ENCODE measurements at places on chromosomes 7 and 10. TPM values are rescaled to one million over a fixed set of nuclear protein-coding genes. Genes with fewer than 3 reads are reported as not detected.

The C7orf33 gene
- total RNA-seq: not detected

The GTF2IRD1 gene
- 32.3 TPM for total RNA-seq

The SERPINE1 gene
- total RNA-seq: 17.7 TPM

GRCh38 chr10:29669149-29669548, 34.4 kb upstream of the SVIL start:
- H3K27me3 ChIP-seq: no peaks in the 10 kb centered on the region
- H3K27ac ChIP-seq: no peak overlapping the region
- peaks cover 6% of the 10 kb centered on the region for H3K4me1 ChIP-seq
- DNase-seq: no peak
- no peak overlapping the region for H3K4me3 ChIP-seq
- no peaks in the 10 kb centered on the region for H3K36me3 ChIP-seq

GRCh38 chr7:111560773-111561653, 1.3 kb downstream of the IMMP2L start:
- H3K36me3 ChIP-seq: no peaks in the 10 kb centered on the region
- DNase-seq: no peak
- peak overlapping the region; percentile 82 for H3K4me3 ChIP-seq
- peaks cover 21% of the 10 kb centered on the region for H3K4me1 ChIP-seq
- H3K27ac ChIP-seq: peak overlapping the region; percentile 89
- no peaks in the 10 kb centered on the region for H3K27me3 ChIP-seq

DNA sequence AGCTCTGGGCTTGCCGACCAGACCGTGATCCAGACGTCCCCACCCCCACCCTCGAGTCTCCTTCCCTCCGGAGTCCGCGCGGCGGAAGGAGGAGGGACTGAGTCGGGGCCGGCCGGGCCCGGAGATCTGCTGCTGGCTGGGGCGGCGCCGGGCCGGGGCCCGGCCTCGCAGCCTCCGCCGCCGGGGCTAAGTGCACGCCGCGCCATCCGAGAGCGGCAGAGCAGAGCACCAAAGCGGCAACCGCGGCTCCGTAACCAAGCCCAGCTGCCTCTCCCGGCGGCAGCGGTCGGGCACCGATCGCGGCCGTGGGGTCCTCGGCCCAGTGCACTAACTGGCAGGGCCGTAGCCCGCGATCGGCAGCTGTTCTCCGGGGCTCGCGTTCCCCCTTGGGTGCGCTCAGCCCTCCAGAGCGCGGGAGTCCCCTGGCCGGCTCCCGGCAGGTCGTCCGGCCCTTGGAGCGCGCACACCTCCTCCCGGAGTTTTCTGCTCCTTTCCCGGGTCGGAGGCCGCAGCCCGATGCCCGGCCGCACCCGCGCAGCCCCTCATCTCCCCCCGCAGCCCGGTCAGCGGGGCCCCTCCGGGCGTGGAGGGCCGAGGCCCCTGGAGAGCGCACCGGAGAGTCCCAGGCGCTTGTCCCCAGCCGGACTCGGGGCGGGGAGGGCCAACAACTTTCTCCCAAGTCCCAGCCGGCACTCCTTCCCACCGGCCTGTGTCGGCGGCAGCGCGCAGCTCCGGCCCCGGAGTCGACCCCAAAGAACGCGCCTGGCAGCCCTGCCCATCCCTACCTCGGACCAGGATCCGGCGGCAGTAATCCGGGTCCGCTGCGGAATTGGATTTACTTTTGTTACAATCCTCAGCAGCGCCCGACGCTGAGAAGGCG, 799 bp downstream of the VAX1 start:
- H3K36me3 ChIP-seq: no peaks in the 10 kb centered on the region
- no peak overlapping the region for H3K27ac ChIP-seq
- peak; percentile 80 for DNase-seq
- peaks cover 27% of the 10 kb centered on the region for H3K4me1 ChIP-seq
- H3K27me3 ChIP-seq: peaks cover 81% of the 10 kb centered on the region
- H3K4me3 ChIP-seq: no peak overlapping the region

GRCh38 chr7:105429746-105430612, 41.3 kb upstream of the SRPK2 start:
- no peaks in the 10 kb centered on the region for H3K27me3 ChIP-seq
- no peaks in the 10 kb centered on the region for H3K36me3 ChIP-seq
- peaks cover 4% of the 10 kb centered on the region for H3K4me1 ChIP-seq
- no peak overlapping the region for H3K27ac ChIP-seq
- H3K4me3 ChIP-seq: no peak overlapping the region
- no peak for DNase-seq

DNA sequence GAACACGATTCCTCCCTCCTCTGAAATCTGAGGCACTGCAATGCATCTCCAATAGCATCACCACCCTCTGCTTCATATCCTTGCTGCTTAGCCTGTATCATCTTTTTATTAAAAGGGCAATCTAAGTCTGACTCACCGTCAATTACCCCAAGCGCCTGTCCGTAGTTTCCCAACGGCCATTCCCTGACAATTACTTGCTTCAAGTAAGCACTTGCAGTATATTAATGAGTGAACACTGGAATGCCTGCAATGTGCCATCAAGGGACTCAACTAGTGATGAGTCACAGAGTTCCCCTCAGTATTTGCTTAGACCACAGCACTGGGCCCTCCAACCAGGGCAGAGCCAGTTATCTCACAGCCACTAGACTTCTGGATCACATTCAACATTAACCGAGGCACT, 19.5 kb upstream of the PPP1R3C start:
- no peak overlapping the region for H3K4me3 ChIP-seq
- no peaks in the 10 kb centered on the region for H3K36me3 ChIP-seq
- H3K4me1 ChIP-seq: no peaks in the 10 kb centered on the region
